ENCODE measurements at places on chromosomes 2 and 18.
A peak's percentile ranks its signal among the peaks of the same experiment; 100 is the strongest.

- no peak for DNase-seq
These were observed 51.3 kb downstream of the GTF2A1L start for GRCh38 chr2:48668992-48669391.

DNA sequence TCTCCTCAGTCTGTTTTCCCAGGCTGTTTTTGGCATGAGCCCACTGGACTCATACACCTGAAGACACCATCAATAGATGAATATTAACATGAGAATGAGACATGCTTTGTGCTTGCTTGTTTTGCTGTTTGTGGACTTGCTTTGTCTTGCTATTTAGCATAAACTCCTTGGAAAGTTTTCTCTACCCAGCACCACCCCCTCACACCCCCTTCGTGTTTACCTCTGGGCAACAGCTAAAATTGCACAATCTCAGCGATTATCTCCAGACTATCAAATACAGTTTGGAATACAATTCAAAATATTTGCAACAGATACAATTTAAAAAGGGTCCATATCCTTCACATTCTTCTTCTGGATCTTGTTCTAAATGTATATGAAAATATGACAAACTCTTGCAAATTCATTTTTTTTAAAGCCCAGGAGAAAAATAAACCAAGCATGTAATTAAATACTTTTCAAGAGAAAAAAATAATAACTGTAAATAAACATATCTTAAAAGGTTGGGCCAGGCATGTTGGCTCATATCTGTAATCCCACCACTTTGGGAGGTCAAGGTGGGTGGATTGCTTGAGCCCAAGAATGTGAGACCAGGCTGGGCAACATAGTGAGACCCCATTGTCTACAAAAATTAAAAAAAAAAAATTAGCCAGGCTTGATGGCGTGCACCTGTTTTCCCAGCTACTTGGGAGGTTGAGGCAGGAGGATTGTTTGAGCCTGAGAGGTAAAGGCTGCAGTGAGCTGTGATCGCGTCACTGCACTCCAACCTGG is 32.3 kb upstream of the PMAIP1 start:
- DNase-seq: no peak

- DNase-seq: no peak
These were observed 1127.1 kb downstream of the DPP10 start for GRCh38 chr2:115569547-115569946.

DNA sequence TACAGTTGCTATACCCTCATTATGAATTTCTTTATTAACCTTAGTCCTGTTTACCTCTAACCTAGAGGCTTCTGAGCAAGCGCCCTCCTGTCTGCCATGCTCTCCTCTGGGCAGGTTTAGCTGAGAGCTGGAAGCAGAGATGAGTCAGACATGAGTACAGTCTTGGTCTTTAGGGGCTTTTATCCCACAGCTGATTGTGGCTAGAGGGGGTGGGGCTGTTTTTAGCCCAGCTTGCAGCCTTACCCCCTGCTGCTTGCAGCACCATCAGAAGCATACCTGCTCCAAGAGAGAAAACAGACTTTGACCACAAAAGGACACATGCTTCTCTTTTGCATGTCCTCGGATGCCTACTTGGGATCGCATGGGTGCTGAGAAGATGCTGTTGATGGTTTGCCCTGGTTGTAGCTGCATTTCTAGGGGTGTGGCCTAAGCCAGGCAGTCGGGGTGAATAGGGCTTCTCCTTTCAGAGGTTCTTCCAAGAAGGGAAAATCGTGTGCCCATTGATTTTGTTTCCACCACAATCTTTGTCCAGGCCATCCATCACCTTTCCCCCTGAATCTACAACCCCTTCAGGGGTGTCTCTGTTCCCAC is 115.0 kb upstream of the LGALSL start:
- no peak for DNase-seq

- no peak for DNase-seq
These were observed 8.2 kb downstream of the ODC1 start for GRCh38 chr2:10439971-10440370.

GRCh38 chr2:31812051-31812798 is 198.6 kb downstream of the MEMO1 start:
- DNase-seq: peak; percentile 9

DNA sequence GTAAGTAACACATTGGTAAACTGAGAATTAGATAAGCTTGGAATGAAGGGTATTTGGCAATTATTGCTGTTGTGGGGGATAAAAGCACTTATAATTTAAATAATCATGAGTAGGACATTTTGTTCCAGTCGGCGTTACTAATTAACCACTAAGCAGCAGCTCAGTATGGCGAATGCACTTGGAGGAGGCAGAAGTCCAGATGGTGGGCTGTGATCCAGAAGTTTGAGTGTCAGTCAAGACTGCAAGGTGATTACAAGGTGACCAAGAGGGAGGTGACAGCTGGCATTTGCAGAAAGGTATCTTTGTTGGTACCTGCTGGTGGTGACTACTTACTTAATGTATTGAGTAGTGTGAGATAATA is 643.6 kb upstream of the FAM98A start:
- no peak for DNase-seq

GRCh38 chr18:58005011-58005410 is 39.0 kb upstream of the NEDD4L start:
- DNase-seq: no peak

Measured in central memory CD4-positive, alpha-beta T cell (primary cell).